ENCODE measurements at places on chromosomes 5 and 9.
A peak's percentile ranks its signal among the peaks of the same experiment; 100 is the strongest.

DNA sequence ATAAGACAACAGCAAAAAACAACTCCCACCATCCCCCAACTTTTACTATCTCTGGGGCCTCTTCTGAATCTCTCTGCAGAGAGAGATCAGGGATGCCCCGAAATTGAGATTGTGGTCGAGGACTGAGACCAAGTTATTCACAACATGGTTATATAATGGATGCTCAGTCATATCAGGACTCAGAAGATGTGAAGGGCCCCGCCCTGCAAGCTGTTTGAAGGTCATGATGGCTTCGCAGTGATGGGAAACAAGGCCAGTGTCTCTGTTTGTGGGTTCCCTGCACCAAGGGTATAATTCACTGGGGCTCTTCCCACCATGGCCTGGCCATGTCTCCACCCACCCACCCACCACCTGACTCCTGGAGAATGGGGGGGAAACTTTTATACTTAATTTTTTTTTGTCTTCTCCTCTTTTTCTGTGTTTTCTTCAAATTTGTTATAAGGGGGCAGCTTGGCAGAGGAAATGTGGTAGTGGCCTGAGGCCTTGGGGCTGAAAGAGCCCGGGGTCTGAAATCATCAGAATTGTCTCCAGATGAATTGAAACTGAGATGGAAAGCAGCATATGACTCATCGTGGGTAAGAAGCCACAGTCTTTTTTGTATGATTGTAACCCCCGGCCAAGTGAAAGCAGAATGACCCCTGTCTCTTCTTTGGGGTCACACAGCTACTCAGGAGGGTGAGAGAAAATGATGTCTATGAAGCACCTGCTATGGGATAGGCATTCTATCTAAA, 15.0 kb upstream of the TEX48 start:
- DNase-seq: peak; percentile 26

DNA sequence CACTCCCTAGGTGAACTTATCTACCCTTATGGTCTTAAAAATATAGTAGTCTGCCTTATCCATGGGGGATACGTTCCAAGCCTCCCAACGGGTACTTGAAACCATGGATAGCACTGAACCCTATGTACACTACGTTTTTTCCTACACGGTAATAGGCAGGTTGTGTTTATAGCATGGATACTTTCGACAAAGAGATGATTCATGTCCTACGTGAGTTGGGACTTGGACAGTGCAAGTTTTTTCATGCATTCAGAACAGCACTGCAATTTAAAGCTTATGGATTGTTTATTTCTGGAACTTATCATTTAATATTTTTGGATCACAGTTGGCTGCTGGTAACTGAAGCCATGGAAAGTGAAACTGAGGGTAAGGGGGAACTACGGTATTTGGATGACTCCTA, 88.1 kb downstream of the CNTLN start:
- no peak for DNase-seq

GRCh38 chr5:175037820-175038219, 313.4 kb downstream of the MSX2 start:
- DNase-seq: no peak

GRCh38 chr9:89384783-89385182, 66.5 kb downstream of the SECISBP2 start:
- DNase-seq: no peak

- no peak for DNase-seq
These were observed 40.7 kb upstream of the HSD17B3 start for GRCh38 chr9:96342571-96343245.

- no peak for DNase-seq
These were observed 70.3 kb upstream of the ASTN2 start for GRCh38 chr9:117485176-117485575.

DNA sequence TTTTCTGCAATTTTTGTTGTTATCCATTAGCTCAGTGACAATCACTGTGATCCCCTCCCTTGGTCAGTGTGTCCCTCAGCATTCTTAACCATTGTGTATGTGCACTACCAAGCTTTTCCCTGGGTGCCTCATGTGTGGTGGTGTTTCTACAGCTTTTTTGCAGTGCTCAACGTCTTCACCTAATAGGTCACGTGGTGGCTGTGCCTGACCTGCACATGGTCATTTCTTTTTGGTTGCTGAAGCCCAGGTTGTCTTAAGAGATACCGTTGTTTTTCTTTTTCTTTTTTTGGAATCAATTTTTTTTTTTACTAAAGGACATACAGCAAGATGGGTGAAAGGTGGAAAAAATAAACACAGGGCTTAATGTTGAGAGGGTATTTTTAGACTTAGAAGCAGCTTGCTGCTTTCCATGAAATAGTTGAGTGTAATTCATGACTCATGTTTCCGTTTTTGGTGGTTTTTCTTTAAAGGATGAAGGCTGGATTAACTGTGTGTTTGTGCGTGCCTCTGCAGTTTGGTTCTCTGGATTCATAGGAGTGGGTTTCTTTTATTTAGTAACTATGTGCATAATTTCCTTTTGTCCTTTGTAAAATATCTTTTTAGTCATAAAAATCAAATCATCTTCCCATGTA, 22.2 kb downstream of the SH3GL2 start:
- DNase-seq: no peak

GRCh38 chr9:35114113-35114839, 1.4 kb downstream of the ATOSB start:
- peak; percentile 54 for DNase-seq

DNA sequence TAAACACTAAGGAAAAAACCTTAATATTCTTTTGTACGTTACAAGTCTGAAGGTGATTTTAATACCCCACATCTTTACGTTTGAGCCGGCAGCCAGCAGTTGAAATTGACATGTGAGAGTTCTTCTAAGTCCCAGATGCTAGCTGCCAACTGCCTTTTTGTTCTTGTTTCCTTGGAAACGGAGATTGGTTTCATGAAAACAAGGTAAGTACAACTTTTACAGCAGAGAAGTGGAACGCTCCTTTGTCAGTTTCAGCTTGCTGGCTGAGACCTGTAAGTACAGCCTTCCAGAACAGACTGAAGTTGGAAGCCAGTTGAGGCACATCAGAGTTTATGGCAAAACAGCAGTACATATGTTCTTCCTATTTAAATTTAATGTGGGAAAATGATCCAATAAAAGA, 1018.4 kb upstream of the ARRDC3 start:
- DNase-seq: no peak

GRCh38 chr9:113223963-113224362, 2.6 kb downstream of the SLC31A1 start:
- no peak for DNase-seq

- no peak for DNase-seq
These were observed 29.3 kb upstream of the NDFIP1 start for GRCh38 chr5:142079306-142079721.

GRCh38 chr9:129574911-129575585, 45.9 kb downstream of the C9orf50 start:
- DNase-seq: no peak

- DNase-seq: no peak
These were observed 138.0 kb downstream of the ENC1 start for GRCh38 chr5:74502479-74502950.

DNA sequence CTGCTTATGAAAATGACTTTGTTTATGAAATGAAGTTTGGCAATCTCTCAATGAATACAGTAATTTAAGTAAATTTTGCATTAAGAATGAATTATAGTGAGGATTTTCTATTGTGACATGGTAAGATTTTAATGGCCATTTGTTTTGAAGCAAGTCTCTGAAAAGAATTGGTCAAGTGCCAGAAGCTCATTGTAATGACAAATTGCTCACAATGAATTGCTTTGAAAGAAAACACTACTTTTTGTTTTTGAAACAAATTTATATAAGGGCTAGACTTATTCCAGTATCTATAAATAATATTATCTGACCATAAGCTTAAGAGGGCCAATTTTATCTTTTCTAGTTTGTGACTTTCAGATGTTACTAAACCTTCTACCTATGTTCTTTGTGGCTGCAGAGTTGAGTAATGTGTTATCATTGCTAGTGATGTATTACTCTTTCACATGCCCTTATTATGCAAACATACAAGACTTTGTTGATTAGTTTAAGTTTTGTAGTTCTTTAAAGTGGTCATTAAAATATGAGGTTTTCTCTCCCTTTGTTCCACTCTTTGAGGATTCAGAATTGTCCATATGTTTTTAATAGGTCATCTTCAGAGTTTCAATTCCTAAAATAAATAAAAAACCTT, 93.0 kb upstream of the ZNF608 start:
- no peak for DNase-seq

- no peak for DNase-seq
These were observed 62.3 kb upstream of the JAK2 start for GRCh38 chr9:4922730-4923129.

- DNase-seq: no peak
These were observed 411.5 kb downstream of the RASEF start for GRCh38 chr9:82651474-82651873.

DNA sequence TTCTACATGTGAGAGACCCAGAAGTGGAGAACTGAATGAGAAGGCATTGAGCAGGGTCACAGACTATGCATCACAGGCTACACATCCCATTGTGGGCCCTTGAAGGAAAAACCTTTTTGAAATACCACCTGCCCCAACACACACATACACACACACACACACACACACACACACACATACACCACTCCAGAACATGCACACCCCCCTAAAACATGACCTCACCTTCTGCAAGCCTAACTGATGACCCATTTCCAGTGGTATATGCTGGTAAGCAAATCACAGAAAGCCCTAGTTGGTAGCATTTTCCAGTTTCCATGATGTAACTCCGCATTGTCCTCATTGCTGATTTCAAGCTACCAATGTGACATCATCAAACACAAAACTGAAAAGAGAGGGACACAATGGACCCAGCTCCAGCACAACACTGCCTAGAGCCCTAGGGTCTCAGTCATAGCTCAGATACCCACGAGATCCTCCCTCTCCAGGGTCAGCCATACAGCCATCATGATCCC, 36.4 kb downstream of the THBS4 start:
- no peak for DNase-seq

DNA sequence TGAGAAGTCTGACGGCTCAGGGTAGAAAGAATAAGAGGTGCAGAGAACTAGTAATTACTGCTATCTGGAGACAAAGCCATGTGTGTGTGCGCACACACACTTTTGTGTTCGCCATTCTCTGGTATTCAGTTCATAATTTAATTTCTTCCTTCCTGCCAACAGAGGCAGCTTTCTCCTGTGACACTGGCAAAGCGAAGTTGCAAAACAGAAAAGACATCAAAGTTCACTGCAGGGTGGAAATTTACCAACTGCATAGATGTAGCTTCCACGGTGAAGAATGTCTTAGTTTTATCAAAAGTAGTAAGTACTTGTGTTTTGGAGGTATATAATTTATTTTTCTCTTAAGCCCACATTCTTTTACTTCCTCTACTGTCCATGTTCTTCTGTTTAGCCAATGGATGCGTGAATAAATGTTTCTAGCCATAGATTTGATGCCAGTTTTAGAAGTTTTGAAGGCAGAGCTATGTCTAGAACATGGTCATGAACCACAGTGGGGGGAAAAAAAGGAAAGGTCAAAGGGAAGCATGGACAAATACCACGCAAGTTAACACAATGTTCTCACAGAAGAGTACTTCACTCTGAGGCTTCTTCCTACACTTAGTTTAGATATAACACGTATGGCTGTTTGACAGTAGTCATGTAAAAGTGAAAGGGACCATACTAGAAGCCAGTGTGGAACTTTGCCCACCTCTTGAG, 536.5 kb upstream of the GRIA1 start:
- DNase-seq: no peak

Measured in RCC 7860 (cell line).